ENCODE measurements at places on chromosomes 4 and X.

GRCh38 chr4:186158021-186158813 lies 33.1 kb upstream of the CYP4V2 start:
- DNase-seq, result no peak

GRCh38 chrX:3811331-3812311 lies 98.2 kb upstream of the PRKX start:
- peak; percentile 35 for DNase-seq

DNA sequence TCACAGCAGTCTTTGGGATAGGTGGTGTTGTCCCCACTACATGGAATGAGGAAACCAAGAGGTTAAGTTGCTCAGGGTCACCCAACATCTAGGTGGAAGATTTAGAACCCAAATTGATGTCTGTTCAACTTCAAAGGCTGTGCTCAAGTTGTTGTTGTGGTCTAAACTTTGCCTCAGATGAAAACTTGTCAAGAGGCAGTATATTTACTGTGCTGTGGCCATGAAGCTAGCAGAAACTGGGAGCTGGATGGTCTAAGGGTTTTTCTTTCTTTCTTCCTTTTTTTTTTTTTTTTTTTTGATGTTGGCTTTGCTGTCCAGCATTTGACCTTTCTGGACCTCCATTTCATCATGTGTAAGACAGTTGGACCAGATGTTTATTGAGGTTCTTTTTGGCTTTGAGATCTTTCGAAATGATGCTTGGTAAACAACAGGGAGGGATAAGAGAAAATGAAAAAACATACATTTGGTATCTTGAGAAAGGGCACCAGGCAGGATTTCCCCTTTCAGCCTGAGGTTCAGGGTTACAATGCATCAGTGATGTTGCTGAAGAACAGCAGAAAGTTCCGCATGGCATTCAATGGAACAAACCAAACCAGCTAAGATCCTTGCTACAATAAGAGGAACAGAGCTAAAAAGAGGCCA lies 166.2 kb upstream of the RPS6KA3 start:
- DNase-seq, result no peak

- no peak for DNase-seq
These were observed 35.2 kb downstream of the EGF start for GRCh38 chr4:109947918-109948317.

- DNase-seq, result no peak
These were observed 71.4 kb upstream of the TRAM1L1 start for GRCh38 chr4:117156806-117157205.

DNA sequence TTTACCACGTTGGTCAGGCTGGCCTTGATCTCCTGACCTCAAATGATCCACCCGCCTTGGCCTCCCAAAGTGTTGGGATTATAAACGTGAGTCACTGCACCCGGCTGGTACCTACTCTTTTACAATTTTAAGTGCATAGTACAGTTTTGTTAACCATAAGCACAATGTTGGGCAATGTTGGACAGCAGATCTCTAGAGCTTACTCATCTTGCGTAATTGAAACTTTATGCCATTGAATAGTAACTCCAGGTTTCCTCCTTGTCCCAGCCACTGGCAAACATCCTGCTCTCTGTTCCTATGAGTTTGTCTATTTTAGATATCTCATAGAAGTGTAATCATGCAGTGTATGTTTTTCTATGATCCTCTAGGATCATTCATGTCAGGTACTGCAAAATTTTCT lies 9.3 kb upstream of the CPE start:
- no peak for DNase-seq

- DNase-seq, result no peak
These were observed 674.6 kb upstream of the SLIT2 start for GRCh38 chr4:19577097-19577496.

DNA sequence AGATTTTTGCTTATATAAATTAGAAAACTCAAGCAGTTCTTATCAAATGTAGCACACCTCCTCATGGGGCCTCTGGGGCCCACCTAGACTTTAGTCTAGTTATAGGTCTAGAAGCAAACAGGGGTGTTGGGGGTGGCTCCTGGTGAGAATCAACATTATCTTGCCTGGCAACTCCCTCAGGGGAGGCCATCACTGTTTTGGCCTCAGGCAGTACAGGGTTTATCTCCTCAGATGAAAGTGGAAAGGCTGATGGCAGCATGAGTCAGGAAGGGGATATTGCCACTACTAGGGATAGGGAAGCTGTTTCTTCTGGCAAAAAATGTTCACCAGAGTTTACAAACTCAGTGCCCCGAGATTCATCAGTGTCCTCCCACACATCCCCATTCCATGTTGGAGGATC lies 232.4 kb upstream of the BMP3 start:
- DNase-seq, result no peak

- DNase-seq, result no peak
These were observed 32.2 kb downstream of the ZCCHC12 start for GRCh38 chrX:118855681-118856310.

DNA sequence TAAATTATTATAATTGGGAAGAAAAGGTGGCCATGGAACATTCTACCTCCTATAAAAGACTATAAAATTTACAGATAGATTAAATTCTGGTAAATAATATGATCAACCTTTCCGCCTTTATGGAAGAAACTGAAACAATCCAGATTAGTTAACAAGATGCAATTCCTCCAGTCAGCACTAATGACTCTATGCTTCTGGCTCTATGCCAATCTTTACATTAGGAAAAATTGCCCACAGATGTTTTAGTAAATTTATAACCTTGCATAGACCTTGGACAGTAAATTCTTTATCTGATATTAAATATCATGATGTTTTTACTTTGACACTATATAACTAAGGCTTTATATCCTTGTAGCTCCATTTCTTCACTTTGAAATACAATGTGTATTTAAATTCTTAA lies 2302.5 kb downstream of the ARAP2 start:
- no peak for DNase-seq

DNA sequence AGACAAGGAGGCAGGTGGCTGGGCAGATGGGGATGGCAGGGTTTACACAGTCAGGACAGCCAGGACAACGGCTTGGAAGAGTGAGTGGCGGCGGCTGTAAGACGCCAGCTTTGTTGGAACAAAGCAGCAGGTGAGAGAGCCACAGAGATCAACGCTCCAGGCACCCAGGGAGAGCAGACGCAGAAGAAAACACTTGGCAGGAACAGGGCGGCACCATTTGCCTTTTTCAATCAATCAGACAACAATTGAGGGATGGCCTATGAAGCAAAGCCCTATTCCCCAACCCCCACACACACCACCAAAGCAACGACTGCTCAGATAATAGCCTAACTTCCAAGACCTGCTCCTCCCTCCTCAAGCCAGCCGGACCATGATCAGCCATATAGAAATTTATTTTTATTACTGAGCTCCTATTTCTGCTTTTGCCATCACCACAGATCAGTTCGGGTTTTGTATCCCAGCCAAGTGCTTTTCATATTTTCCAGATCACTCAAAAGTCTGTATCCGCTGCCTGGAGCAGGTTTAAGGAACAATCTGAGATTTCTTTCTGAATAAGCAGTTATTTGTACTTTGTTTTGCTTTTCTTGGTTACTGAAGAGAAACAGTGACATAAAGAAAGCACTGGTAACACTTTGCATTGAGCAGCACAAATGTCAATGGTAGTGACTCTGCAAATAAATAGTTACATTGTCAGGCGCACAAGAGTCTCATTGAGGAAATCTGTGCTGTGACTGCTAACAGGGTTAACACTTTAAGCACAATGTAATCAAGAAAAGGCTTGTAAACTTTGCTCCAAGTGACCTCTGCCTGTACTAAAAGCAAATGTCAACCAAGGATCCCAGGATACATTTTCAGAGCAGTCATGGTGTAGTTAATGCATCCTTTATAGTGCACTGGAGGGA lies 81.8 kb upstream of the RBPJ start:
- DNase-seq, result no peak

- DNase-seq, result no peak
These were observed 15.3 kb upstream of the SLC16A2 start for GRCh38 chrX:74405973-74406489.

DNA sequence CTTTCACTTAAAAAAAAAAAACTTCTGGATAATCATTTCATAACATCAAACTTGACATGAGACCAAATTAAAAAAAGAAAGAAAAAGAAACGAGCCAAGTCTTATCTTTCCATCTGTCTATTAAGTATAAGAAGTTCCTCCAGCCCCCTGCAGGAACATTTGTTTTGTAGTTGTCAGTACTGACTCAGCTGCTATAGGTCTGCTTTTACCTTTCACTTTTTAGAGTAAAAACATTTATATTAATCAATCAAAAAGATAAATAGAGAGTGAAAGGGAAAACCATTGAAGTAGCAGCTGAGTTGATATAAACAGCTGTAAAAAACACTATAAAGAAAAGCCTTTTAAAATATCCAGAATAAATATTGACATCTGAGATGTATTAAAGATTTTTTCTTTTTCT lies 46.1 kb downstream of the CCDC158 start:
- DNase-seq, result no peak

DNA sequence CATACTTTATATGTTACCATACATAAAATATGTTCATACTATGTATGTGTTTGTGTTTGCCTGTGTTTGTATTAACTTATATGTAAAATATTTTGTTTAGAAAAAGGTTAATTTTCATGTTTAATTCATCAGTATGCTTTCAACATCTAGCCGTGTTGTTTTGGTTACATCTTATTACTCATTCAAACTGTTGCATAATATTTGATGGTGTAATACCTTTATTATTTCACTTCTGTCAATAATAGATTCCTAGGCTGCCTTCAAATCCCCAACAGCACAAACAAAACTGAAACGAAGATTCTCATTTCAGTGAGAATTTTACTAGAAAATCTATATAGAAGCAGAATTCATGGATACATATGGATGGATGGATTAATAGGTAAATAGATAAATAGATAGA lies 462.3 kb upstream of the ADGRL3 start:
- DNase-seq, result no peak

DNA sequence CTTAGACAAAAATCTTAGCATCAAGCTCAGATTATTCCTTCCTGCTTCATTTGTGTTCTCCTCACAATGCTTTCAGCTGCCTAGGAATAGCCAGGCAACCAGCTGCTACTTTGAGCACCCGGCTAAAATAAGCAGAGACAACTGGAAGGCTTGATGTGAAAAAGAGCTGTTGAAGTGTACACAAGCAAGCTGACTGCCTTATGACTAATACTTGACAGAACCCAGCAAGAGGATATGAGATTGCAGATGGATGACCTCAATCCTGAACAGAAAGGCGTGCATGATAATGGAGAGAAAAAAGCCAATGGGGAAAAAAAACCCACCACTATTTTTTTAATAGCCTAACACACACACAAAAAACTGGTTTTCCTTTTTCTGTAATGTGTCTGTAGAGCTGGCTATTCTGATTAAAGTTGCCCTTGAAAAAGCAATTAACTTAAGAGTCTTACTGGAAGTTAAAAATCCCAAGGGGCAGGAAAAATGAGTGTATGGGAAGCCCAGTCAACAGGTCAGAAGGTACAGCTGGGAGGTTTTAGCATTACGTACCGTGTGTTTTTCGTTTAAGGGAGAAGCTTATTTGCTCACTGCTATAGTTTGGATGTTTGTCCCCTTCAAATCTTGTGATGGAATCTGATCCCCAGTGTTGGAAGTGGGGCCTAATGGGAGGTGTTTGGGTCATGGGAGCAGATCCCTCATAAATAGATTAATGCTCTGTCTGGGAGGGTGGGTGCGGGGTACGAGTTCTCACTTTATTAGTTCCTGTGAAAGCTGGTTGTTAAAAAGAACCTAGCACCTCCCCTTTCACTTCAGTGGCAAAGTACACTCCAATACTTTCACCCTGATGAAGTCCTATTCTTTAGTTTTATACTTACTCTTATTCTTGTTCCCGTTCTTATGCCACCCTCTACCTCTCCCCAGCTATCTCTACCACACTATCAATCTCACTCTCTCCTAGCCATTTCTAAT lies 37.1 kb upstream of the HERC6 start:
- no peak for DNase-seq

DNA sequence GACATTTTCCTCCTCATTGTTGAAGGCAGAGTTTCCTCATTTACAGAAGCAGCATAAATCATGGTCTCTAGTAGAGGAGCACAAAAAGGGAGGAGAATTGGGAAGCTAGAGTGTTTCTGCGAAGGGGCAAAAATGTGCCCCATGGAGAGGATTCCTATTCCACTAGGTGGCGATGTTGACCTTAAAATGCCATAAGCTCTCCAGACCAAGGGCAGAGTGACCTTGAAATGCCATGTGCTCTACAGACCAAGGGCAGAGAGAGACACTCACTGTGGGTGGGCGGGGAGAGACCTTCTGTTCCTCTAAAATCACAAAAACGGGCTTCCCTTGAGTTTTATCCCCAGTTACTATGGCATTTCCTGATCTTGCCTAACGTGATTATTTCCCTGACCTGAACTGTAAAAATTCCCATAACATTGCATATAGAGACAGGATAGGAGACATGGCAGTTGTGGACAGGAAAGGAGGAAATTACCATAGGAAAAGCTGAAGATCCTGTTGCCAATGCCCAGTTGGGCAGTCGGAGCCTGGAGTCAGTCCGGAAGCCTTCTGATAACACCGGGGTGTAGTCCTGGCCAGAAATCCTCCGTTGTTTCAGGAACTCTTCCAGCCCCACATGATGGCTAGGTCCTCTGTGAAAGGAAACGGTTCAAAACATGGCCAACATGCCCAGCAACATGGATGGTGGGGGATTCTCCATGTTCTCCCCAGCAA lies 567.7 kb downstream of the MAGEB5 start:
- DNase-seq, result no peak

GRCh38 chr4:90186229-90186628 lies 59.0 kb downstream of the CCSER1 start:
- no peak for DNase-seq

GRCh38 chr4:145887241-145887991 lies 51.2 kb downstream of the ZNF827 start:
- DNase-seq, result no peak

- DNase-seq, result no peak
These were observed 77.2 kb upstream of the HSD17B10 start for GRCh38 chrX:53511322-53511721.

DNA sequence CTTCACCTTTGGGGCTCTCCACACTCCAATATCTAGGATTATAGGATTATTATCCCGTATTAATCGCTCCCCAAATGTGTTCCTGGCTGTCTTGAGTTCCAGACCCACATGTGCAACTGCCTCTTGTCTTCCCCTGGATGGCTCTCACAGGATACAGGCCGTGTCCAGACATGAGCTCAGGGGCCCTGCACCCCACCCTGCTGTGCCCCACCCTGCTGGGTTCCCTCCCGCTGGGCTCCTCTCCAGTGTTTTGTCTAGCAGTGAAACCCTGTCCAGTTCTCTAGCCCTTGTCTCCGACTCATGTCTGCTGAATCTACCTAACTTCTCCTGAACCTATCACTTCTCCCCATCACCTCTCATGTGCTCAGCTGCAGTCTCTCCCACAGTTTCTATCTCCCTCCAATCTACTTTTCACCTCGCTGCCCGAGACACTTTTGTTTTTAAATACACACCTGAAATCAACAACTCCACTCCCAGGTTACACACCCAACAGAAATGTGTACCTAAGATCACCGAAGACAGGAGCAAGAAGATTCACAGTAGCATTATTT lies 2.0 kb downstream of the RNF212 start:
- no peak for DNase-seq

GRCh38 chr4:138540056-138540800 lies 298.1 kb upstream of the SLC7A11 start:
- no peak for DNase-seq

- DNase-seq, result no peak
These were observed 32.5 kb downstream of the WDR1 start for GRCh38 chr4:10083861-10084641.

Measured in naive thymus-derived CD4-positive, alpha-beta T cell (primary cell).